Large intestine (tissue), 12 donors: ENCODE measurements at places on chromosomes 3 and 15.

GRCh38 chr15:34716111-34716510 lies 38.7 kb downstream of the GJD2 start:
- peaks cover 12% of the 10 kb centered on the region for H3K27me3 ChIP-seq
- no peak overlapping the region for H3K27ac ChIP-seq
- no peaks in the 10 kb centered on the region for H3K36me3 ChIP-seq
- no peaks in the 10 kb centered on the region for H3K4me1 ChIP-seq

DNA sequence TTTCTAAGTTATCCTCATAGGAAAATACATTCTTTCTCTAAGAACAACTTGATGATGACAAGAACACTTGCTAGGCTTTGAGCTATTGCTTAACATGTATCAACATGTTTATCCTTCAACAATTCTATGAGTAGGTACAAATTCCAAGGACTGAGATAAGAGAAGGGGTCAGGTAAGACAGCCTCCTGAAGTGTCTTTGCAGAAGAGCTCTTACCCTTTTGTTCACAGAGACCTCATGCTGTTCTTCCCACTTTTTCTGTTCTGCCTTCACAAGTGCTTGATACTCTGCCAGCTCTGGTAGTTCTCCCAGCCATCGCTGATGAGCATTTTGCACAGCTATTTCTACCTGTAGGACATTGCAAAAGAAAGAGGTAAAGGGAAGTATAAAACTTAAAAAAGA lies 50.9 kb downstream of the CEP152 start:
- H3K27ac ChIP-seq = peak overlapping the region; percentile 49
- no peak overlapping the region for H3K4me3 ChIP-seq
- DNase-seq = peak; percentile 77

DNA sequence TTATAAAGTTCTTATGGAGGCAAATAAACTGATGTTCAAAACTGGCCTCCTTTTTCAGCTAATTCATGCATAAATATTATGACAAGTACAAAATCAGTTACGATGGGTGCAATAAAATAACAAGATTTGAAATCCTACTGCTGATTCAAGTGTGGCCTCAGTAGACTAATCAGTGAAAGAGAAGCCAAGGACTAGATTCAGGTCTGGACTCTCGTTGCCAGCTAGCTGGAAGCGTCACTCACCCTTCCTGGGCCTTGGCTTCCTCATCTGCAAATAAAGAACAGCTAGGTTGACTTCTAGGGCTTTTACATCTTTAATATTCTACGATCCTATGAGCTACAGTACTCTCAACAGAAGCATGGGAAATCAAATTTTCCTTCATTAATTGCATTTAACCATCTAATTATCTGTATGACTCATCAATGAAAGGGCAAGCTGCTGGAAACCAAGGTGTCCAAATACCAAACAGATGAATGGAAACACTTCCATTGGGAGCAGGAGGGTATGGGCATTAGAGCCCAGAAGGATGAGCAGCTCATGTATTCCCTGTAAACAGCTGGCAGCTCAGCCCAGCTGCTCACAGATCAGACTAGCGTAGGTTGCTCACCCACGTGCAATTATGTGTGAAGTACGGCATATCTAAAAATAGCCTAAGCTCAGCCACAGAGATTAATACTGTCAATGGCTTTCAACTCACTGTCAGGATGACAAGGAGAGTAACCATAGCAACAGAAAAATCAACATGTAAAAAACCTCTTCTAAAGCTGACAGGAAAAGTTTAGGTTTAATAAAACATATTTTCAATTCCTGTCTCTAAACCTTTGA lies 294.8 kb downstream of the PLCL2 start:
- no peak overlapping the region for H3K27ac ChIP-seq
- peaks cover 15% of the 10 kb centered on the region for H3K36me3 ChIP-seq
- H3K27me3 ChIP-seq = no peaks in the 10 kb centered on the region
- H3K4me1 ChIP-seq = no peaks in the 10 kb centered on the region
- H3K4me3 ChIP-seq = no peak overlapping the region
- DNase-seq = no peak

GRCh38 chr15:43991206-43991605 lies 164.4 kb downstream of the WDR76 start:
- no peak overlapping the region for H3K27ac ChIP-seq
- no peak overlapping the region for H3K4me3 ChIP-seq
- no peaks in the 10 kb centered on the region for H3K27me3 ChIP-seq
- no peak for DNase-seq
- H3K4me1 ChIP-seq = no peaks in the 10 kb centered on the region
- H3K36me3 ChIP-seq = no peaks in the 10 kb centered on the region

DNA sequence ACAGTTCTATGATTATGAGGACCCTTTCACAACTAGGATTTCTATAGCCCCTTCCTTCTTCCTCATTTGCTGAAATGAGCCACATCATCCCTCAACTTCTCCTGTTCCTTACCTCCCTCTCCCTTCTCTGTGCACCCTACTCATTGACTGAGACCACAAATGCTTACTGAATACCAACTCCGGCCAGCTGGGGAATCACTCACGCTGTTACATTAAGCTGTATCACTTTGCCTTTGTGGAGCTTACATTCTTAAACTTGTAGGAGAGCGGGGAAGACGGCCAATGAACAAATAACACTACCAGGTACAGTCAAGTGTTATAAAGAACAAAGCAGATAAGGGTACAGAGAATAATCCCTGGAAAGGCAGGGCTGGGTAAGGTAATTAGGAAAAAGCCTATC lies 5.7 kb downstream of the SUCLG2 start:
- peaks cover 39% of the 10 kb centered on the region for H3K4me1 ChIP-seq
- no peaks in the 10 kb centered on the region for H3K27me3 ChIP-seq
- peak overlapping the region; percentile 80 for H3K27ac ChIP-seq
- no peak for DNase-seq

- H3K27ac ChIP-seq = peak overlapping the region; percentile 95
- peak overlapping the region; percentile 79 for H3K4me3 ChIP-seq
- H3K4me1 ChIP-seq = peaks cover 11% of the 10 kb centered on the region
- peak; percentile 5 for DNase-seq
Measured at GRCh38 chr3:48299746-48300712, 33.4 kb downstream of the SPINK8 start.

DNA sequence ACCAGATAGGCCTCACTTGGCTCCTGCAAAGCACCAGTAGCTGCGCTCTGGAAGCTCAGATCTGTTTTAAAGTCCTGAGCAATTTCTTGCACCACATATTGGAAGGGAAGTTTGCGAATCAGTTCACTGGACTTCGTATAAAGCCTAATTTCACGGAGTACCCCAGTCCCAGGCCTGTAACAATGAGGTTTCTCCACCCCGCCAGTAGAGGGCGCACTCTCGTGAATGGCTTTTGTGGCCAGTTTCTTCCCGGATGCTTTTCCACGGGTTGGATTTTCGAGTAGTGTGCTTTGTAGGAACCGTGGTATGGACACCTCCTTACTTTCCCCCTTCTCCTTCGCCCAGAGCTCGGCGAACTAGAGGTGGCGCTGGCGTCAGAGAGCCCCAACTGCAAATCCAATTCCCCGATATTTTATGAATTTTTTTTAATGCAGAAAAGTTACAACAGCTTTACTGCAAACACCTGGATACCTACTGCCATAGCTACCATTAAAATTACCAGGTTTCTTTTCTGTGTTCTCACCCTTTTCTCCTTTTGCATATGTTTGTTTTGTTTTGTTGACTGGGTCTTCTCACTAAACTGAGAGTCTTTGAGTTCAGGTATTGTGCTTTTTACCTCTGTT lies 13.3 kb downstream of the RARB start:
- H3K4me1 ChIP-seq = no peaks in the 10 kb centered on the region
- H3K27ac ChIP-seq = no peak overlapping the region
- no peaks in the 10 kb centered on the region for H3K36me3 ChIP-seq
- H3K27me3 ChIP-seq = no peaks in the 10 kb centered on the region

DNA sequence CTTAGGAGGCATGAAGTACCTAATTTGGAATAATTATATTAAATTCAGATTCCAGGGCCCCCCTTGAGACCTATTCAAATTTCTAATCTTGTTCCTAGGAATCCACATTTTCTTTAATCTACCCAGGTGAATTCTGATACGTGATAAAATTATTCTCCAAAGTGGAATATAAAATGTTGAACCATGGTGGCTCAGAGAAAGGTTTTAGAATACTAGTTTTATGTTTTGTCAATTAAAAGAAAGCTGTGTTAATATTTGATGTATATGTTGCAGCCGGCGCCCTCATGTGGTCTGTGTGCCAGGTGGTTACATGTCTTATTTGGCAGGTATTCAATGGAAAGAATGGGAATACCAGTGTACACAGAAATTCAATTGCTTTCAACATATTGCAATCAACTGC lies 321.8 kb downstream of the FEZF2 start:
- no peaks in the 10 kb centered on the region for H3K27me3 ChIP-seq
- DNase-seq = peak; percentile 19
- H3K4me1 ChIP-seq = no peaks in the 10 kb centered on the region

DNA sequence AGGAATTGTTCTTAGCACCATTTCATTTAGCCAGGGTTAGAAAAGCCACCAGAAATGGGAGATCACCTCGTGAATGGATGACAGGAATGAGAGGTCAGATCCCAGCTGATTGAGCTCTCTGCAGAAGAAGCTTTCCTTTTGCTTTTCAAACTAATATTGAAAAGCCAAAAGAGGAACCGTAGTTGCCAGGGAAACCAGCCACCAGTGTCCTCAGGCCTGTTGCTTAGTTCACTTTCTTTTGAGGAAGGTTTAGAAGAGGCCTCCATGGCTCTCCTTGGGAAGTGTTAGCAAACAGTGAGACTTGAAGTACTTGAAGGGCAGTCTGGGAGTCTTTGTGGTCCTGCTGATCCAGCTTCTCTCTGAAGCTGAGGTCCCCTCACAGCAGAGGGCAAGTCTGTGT lies 7.4 kb upstream of the CCK start:
- H3K27me3 ChIP-seq = peaks cover 33% of the 10 kb centered on the region
- no peak for DNase-seq
- no peak overlapping the region for H3K4me3 ChIP-seq
- H3K27ac ChIP-seq = no peak overlapping the region
- no peaks in the 10 kb centered on the region for H3K36me3 ChIP-seq
- no peaks in the 10 kb centered on the region for H3K4me1 ChIP-seq

DNA sequence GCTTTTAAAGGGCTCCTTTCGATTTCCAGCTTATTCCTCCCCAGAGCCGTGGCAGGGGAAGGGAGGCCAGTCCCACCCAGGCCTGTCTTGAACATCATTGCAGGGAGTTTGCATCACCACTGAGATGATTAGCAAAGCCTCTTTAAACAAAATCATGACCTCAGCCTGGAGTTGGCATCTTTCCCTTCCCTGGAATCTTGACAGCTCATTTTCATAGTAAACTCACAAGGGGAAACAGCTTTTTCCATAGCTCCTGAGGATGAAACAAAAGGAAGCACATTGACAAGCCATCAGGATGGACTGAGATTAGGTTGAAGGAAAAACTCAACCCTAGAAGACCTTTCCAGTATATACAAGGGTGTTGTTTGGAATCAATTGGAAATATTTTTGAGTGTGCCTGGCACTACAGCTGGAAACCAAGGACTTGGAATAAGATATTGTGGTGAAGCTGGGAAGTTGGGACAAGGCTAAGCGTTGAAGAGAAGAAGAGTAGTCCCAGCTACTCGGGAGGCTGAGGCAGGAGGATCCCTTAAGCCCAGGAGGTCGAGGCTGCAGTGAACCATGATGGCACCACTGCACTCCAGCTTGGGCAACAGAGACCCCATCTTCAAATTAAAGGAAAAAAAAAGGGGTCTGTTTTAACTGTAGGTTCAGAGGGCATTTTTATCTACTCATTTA lies 3.1 kb upstream of the LARP6 start:
- DNase-seq = peak; percentile 31
- peak overlapping the region; percentile 3 for H3K27ac ChIP-seq
- peaks cover 32% of the 10 kb centered on the region for H3K27me3 ChIP-seq
- peaks cover 3% of the 10 kb centered on the region for H3K4me1 ChIP-seq
- H3K4me3 ChIP-seq = no peak overlapping the region

GRCh38 chr3:52341123-52341522 lies 25.0 kb downstream of the DNAH1 start:
- no peak overlapping the region for H3K4me3 ChIP-seq
- peaks cover 28% of the 10 kb centered on the region for H3K36me3 ChIP-seq
- no peaks in the 10 kb centered on the region for H3K4me1 ChIP-seq
- H3K27me3 ChIP-seq = no peaks in the 10 kb centered on the region
- no peak overlapping the region for H3K27ac ChIP-seq
- DNase-seq = no peak

DNA sequence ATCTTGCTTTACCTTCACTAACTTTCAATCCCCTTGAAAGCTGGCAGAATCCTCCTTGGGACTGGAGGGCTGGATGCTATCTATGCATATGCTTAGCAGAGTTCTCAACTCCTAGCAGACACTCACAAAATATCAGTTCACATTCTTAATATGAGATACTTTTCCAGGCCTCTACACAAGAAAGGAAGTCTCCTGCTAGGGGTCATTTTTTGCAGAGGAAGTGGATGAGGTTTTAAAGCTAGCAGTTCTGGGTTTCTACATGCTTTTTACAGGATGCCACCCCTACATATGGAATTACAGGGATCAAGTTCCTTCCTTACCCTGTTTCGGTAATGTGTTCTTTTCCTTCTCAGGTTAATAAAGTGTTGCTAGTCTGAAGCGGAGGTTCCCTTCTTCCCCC lies 206.3 kb upstream of the TP63 start:
- no peak for DNase-seq
- H3K4me3 ChIP-seq = no peak overlapping the region
- no peaks in the 10 kb centered on the region for H3K27me3 ChIP-seq
- H3K27ac ChIP-seq = no peak overlapping the region
- H3K36me3 ChIP-seq = no peaks in the 10 kb centered on the region
- no peaks in the 10 kb centered on the region for H3K4me1 ChIP-seq

- H3K27ac ChIP-seq = no peak overlapping the region
- H3K4me3 ChIP-seq = no peak overlapping the region
- H3K36me3 ChIP-seq = peaks cover 75% of the 10 kb centered on the region
- H3K27me3 ChIP-seq = no peaks in the 10 kb centered on the region
- no peaks in the 10 kb centered on the region for H3K4me1 ChIP-seq
Measured at GRCh38 chr15:98958918-98959639, 48.5 kb downstream of the PGPEP1L start.

DNA sequence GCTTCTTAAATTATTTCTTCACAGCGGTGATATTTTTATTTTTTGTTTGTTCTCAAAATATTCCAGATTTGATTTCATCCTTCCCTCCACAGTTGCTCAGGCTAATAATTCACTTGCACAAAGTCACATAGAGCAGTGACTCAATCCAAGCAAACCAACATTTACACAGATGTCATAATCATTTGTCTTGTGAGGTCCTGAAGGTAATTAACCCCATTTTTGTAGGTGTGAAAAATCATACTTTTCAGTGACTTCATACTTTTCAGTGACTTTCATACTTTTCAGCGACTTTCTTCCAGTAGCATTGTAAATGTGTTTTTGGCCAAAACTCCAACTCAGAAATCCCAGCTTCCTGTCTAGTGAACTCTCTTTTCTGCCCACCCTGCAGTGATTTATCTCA lies 32.1 kb downstream of the CD200 start:
- H3K27ac ChIP-seq = no peak overlapping the region
- DNase-seq = no peak
- H3K4me3 ChIP-seq = no peak overlapping the region

DNA sequence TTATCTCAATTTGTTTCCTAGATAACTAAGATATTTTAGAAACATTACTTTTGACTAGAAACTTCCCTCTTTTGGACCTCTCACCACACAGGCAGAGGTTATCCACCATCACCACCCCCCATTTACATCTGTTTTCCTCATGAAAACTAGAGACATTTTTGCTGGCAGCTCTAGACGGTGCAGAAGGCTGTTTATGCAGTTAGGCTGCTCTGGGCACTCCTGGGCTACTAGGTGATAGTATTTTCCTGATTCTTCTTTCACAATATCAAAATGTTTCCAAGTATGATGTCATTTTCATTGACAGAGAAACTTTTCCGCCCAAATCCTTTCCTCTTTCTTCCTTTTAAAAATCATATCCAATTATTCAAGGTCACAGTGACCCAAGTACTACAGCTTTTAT lies 67.1 kb downstream of the PLOD2 start:
- no peaks in the 10 kb centered on the region for H3K4me1 ChIP-seq
- H3K36me3 ChIP-seq = peaks cover 3% of the 10 kb centered on the region
- DNase-seq = no peak
- H3K27me3 ChIP-seq = no peaks in the 10 kb centered on the region
- H3K27ac ChIP-seq = no peak overlapping the region
